ENCODE measurements at places on chromosomes 16 and 17.

DNA sequence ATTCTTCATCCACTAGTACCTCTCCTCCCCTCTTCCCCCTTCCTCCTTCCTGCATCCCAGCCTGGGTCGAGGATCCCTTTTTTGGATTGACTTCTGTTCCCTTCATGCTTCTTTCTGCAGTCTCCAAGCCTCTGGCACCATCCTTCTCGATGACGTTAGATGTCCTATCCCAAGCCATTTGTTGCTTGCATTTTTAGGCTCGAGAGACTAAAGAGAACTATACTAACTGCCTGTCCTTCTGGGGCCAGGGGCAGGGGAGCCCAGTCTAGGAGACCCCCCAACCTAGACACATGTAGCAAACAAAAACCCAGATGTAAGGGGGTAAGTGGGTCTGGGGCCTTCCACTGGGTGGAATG lies 23.9 kb downstream of the UNK start:
- H3K27ac ChIP-seq, result no peak overlapping the region
- no peak overlapping the region for H3K4me3 ChIP-seq
- no peaks in the 10 kb centered on the region for H3K27me3 ChIP-seq
- no peaks in the 10 kb centered on the region for H3K4me1 ChIP-seq
- no peak for DNase-seq

- no peaks in the 10 kb centered on the region for H3K27me3 ChIP-seq
- H3K4me1 ChIP-seq, result peaks cover 6% of the 10 kb centered on the region
- no peak for DNase-seq
- H3K4me3 ChIP-seq, result no peak overlapping the region
- peaks cover 3% of the 10 kb centered on the region for H3K36me3 ChIP-seq
- H3K27ac ChIP-seq, result no peak overlapping the region
These were observed 6.5 kb downstream of the PIGQ start for GRCh38 chr16:576197-576822.

GRCh38 chr17:66915204-66915611 lies 49.3 kb upstream of the CACNG4 start:
- no peak for DNase-seq
- H3K27ac ChIP-seq, result no peak overlapping the region
- H3K27me3 ChIP-seq, result peaks cover 8% of the 10 kb centered on the region
- no peaks in the 10 kb centered on the region for H3K4me1 ChIP-seq
- no peak overlapping the region for H3K4me3 ChIP-seq
- no peaks in the 10 kb centered on the region for H3K36me3 ChIP-seq

DNA sequence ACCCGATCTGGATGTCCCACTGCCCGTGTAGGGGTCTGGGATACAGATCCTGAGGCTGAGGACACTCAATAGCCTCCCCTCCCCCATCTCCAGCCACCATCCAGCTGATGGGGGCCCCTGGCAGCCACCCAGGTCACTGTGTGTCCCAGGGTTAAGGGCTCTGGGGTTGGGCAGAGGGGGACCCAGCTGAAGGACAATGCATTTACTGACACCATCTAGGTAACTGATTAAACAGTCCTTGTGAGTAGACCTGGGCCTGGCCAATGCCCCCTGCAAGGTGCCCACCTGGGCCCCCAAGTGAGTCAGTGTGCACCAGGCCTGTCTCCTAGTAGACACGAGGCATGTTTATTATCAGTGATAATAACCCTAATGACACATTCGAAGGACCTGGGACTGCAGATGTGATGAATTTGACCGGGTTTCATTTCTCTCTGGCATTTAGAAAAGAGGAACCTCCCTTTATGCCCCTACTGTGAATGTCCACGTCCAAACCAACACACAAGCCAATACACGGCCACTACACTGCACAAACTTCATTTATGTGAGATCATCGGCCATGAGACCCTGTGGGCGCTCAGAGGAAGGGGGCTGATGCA lies 261.9 kb upstream of the FOXF1 start:
- no peak overlapping the region for H3K4me3 ChIP-seq
- H3K36me3 ChIP-seq, result no peaks in the 10 kb centered on the region
- peaks cover 42% of the 10 kb centered on the region for H3K27me3 ChIP-seq
- H3K27ac ChIP-seq, result no peak overlapping the region
- no peak for DNase-seq
- no peaks in the 10 kb centered on the region for H3K4me1 ChIP-seq

GRCh38 chr17:27530764-27531391 lies 74.6 kb downstream of the KSR1 start:
- DNase-seq, result no peak
- H3K27ac ChIP-seq, result peak overlapping the region; percentile 93
- H3K27me3 ChIP-seq, result no peaks in the 10 kb centered on the region
- no peak overlapping the region for H3K4me3 ChIP-seq

- H3K4me3 ChIP-seq, result no peak overlapping the region
- H3K27ac ChIP-seq, result no peak overlapping the region
- DNase-seq, result no peak
- H3K4me1 ChIP-seq, result peaks cover 2% of the 10 kb centered on the region
- H3K27me3 ChIP-seq, result no peaks in the 10 kb centered on the region
These were observed 5.5 kb downstream of the CYLD start for GRCh38 chr16:50747207-50747956.

GRCh38 chr17:58387834-58388233 lies 29.5 kb downstream of the RNF43 start:
- H3K27ac ChIP-seq, result no peak overlapping the region
- no peak overlapping the region for H3K4me3 ChIP-seq
- H3K27me3 ChIP-seq, result no peaks in the 10 kb centered on the region
- no peak for DNase-seq

DNA sequence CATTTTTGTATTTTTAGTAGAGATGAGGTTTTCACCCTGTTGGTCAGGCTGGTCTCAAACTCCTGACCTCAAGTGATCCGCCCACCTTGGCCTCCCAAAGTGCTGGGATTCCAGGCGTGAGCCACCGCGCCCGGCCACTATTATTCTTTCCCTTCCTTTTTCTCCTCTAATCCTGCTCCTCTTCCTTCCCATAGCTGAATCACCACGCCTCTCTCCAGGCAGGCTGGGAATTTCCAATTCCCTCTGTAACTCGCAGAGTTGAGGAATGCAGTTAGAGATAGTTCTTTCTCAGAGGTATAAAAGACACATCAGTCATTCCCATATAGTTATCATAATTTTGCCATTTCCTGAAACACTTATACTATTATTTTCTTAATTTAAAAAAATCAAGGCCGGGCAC lies 11.2 kb downstream of the METTL16 start:
- H3K36me3 ChIP-seq, result peaks cover 19% of the 10 kb centered on the region
- no peak for DNase-seq
- no peak overlapping the region for H3K4me3 ChIP-seq
- no peaks in the 10 kb centered on the region for H3K27me3 ChIP-seq

Measured in progenitor cell of endocrine pancreas (in vitro differentiated cells).